ENCODE measurements at places on chromosomes 2 and 18. TPM values are rescaled to one million over a fixed set of nuclear protein-coding genes. Genes with fewer than 3 reads are reported as not detected.

- no peaks in the 10 kb centered on the region for H3K27me3 ChIP-seq
- no peaks in the 10 kb centered on the region for H3K4me1 ChIP-seq
- H3K36me3 ChIP-seq = no peaks in the 10 kb centered on the region
- no peak for DNase-seq
These were observed 49.0 kb upstream of the GLI2 start for GRCh38 chr2:120686511-120687168.

DNA sequence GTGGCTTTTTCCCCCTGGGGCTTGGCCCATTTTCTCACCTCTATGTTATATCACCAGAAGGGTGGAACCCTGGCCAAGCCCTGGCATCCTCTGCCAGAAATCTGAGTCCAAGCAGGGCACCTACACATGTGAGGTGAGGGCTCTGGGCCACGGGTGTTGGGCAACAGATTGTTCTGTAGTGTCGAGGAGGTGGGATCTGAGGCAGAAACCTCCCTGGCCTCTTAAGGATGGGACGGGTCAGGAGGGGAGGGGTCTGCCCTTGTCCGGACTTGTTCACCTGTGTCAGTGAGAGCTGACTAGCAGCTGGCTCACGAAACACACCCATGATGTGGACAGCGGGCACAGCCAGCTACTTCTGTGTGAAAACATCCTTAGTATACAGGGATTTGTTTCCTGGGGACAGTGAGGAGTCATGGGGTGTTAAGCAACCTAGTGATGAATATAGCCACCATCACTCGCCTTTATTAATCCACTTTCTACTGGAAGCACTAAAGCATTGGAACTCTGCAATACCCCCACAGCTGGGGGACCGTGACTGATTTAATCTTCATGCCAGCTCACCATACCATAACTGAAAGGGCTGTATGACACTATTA, 35.6 kb downstream of the EPAS1 start:
- H3K27me3 ChIP-seq = no peaks in the 10 kb centered on the region
- H3K4me1 ChIP-seq = peaks cover 91% of the 10 kb centered on the region
- no peaks in the 10 kb centered on the region for H3K36me3 ChIP-seq
- DNase-seq = no peak

- H3K4me3 ChIP-seq = no peak overlapping the region
- H3K36me3 ChIP-seq = no peaks in the 10 kb centered on the region
- H3K27me3 ChIP-seq = no peaks in the 10 kb centered on the region
- peaks cover 41% of the 10 kb centered on the region for H3K4me1 ChIP-seq
These were observed 22.6 kb downstream of the MAIP1 start for GRCh38 chr2:199977984-199978415.

DNA sequence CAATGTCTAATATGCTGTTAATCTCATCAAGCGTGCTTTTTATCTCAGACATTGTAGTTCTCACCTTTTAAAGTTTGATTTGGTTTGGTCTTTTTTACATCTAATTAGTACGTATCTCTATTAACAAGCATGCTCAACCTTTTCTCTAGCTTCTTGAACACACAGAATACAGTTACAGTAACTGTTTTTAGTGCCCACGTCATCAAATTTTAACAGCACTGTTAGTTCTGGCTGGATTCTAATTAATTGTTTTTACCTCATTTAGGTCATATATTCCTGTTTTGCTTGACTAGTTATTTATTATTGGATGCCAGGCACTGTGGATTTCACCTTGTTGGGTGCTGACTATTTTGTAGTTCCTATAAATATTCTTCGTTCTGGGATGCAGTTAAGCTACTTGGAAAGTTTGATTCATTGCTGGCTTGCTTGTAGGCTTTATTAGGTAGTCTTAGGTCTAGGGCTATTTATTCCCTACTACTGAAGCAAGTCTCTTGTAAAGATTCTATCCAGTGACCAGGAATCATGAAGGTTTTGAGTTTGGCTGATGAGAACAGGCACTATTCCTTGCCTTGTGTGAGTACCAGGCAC, 263.0 kb downstream of the ETAA1 start:
- no peak overlapping the region for H3K4me3 ChIP-seq
- DNase-seq = no peak
- no peaks in the 10 kb centered on the region for H3K36me3 ChIP-seq
- no peak overlapping the region for H3K27ac ChIP-seq

GRCh38 chr18:49798001-49798400, 15.3 kb downstream of the ACAA2 start:
- H3K4me3 ChIP-seq = no peak overlapping the region
- DNase-seq = no peak

DNA sequence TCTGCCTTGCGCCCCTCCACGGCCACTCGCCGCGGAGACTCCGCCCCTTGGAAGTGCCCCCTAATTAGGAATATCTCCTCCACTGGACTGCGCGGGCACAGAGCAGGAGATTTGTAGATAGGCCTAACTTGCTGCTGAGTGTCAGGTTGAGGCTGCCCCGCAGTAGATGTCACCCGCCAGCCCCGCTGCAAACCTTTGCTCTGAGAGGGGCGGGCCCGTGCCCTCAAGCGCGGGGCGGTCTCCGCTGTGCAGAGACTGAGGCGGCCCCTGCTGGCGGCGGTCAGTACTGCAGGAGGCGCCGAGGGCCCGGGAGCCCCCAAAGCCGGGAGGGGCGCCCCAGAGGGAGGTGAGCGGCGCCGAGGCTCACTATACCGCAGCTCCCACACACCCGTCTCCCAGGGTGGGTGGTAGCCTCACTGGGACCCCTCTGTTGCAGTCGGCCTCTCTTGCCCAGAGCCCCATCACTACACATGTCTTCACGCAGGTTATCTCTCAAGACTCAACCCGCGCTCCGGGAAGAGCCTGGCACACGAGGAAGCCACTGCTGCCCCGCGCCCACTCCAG, 2.9 kb upstream of the NEURL3 start:
- H3K4me3 ChIP-seq = peak overlapping the region; percentile 30
- no peaks in the 10 kb centered on the region for H3K36me3 ChIP-seq
- H3K27me3 ChIP-seq = no peaks in the 10 kb centered on the region

- no peaks in the 10 kb centered on the region for H3K36me3 ChIP-seq
- no peaks in the 10 kb centered on the region for H3K27me3 ChIP-seq
- no peak overlapping the region for H3K4me3 ChIP-seq
- H3K4me1 ChIP-seq = no peaks in the 10 kb centered on the region
These were observed 70.0 kb downstream of the PDCL3 start for GRCh38 chr2:100632759-100633158.

Gene IFIH1
- 8.3 TPM for total RNA-seq

Gene RAX
- not detected for total RNA-seq

Measured in liver (tissue), 10 donors.